ENCODE measurements at places on chromosomes 12 and 14. TPM values are rescaled to one million over a fixed set of nuclear protein-coding genes. Genes with fewer than 3 reads are reported as not detected.

DNA sequence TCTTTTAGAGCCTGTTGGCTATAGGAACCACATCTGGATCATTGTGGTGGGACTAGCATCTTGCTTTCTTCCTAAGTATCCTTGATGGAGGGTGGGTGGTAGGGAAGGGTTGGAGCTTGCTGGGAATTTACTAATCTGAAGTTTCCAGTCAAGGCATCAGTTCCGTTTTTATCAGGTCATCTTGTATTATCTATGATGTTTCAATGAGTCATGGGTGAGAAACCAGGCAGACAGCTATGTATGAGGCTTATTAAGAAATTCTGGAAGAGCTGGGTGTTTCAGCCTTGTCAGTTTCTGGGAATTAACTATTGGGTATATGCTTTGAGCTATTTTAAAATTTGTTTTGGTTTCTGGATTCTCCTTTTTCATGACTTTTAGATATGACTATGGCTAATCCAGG, 11.3 kb downstream of the TSFM start:
- DNase-seq = no peak

- DNase-seq = no peak
These were observed 85.6 kb upstream of the TSPAN8 start for GRCh38 chr12:71243370-71243769.

GRCh38 chr12:116456330-116457082, 102.7 kb upstream of the MAP1LC3B2 start:
- DNase-seq = no peak

DNA sequence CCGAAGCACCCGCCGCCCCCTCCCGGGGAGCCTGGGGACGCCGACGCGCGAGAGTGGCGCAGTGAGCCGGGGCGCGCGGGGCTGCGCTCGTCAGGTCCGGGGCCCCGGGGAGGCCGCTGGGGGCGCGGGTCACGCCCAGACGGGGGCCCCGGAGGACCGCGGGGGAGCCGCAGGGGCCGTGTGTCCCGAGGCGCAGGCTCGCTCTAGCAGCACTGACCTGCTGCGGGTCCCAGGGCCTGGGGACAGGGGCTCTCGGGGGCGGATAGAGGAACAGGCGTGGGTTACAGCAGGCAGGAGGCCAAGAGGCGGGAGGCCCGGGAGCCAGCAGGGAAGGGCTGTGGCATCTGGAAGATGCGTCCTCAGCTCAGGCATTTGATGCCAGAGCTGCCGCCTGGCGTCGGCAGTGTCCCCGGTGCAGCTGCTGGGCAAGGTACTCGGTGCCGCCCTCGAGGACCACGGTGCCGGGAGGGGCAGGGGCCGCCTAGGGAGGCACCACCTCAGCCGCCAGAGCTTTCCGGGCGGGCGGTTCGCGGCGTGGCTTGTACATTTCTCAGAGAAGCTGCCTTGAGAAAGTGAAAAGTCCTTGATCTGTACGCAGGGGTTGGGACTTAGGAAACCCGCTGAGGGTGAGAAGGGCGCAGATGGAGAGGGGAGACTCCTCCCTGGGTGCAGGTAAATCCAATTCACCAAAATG, 1.2 kb downstream of the WNT5B start:
- no peak for DNase-seq

- no peak for DNase-seq
These were observed 59.2 kb downstream of the STXBP6 start for GRCh38 chr14:24990773-24991172.

- DNase-seq = no peak
These were observed 24.3 kb downstream of the BTBD6 start for GRCh38 chr14:105272623-105273022.

DNA sequence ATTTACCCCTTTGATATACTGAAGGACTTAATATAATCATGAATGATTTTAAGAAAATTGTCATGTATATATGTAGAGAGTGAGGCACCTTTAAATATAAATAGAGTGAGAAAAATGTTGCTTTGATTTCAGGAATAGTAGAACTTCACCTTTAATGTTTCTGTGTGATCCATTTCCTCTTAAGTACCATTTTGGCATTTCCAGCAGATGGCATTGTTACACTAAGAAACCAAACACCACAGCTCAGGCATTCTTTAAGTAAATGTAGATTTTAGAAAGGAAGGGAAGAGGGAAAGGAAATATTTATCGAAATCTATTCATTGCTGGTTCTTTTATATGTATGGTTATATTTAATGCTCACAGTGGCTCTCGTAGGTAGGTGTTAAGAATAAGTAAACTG, 556.7 kb upstream of the FBXO33 start:
- no peak for DNase-seq

DNA sequence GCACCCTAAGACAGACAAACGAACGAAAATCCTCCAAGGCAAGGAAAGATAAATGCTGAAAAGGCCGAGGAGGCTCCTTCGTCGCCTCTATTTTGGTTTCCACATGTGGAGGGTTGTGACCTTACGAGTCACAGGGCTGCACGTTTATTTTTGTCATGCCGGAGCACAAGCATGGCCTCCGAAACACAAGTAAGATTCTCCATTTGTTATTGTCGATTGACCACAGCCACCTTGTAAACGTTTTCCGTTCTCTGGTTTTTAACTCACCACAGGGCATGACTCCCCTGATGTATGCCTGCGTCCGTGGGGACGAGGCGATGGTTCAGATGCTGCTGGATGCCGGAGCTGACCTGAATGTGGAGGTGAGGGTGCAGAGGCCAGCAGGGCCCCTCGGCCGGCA, 73.1 kb upstream of the PWP1 start:
- DNase-seq = no peak

DNA sequence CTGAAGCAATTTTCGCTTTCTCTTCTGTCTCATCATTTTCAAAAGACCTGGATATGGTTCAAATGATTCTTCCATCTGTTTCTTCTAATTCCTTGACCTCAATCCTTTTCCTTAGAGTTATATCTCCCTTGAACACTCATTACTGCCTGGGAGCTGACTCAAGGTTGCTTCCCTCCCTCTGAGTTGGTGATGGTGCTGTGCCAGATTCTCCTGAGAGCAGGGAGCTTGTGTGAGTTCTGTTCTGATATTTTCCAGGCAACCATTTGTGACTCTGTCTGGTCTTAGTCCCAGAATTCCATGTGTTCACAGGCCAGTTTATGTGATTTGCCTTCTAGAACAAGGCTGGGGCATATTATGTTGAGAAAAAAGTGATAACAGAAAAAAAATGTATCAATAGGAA, 505.1 kb upstream of the SYT1 start:
- DNase-seq = no peak

GRCh38 chr12:92551853-92552397, 150.9 kb upstream of the PLEKHG7 start:
- DNase-seq = peak; percentile 98

- no peak for DNase-seq
These were observed 2.7 kb upstream of the NUAK1 start for GRCh38 chr12:106141452-106141851.

GRCh38 chr14:52043690-52044089, 25.2 kb downstream of the NID2 start:
- no peak for DNase-seq

GRCh38 chr12:124002654-124003053, 29.6 kb downstream of the ZNF664 start:
- DNase-seq = no peak

P2RX2 gene
- not detected for total RNA-seq

PLD4 gene
- total RNA-seq = not detected

Data from epithelial cell of proximal tubule (primary cell).